ENCODE measurements at places on chromosomes 3 and 15. TPM values are rescaled to one million over a fixed set of nuclear protein-coding genes. Genes with fewer than 3 reads are reported as not detected.

Gene UBE2E1
- total RNA-seq = 115 TPM

Gene EPHA6
- total RNA-seq = 0.34 TPM

Gene ITIH3
- total RNA-seq = 0.26 TPM

Gene CRELD1
- total RNA-seq = 15.2 TPM

Gene KLF15
- total RNA-seq = 1.8 TPM

Gene ARGFX
- total RNA-seq = not detected

Gene GPR62
- not detected for total RNA-seq

Gene WDR93
- not detected for total RNA-seq

Gene CTXN2
- total RNA-seq = not detected
